ENCODE measurements at places on chromosomes 16 and 17. TPM values are rescaled to one million over a fixed set of nuclear protein-coding genes. Genes with fewer than 3 reads are reported as not detected.

Gene OTOA
- total RNA-seq, result not detected

Gene YBX2
- 0.28 TPM for total RNA-seq

Gene CAVIN1
- 385 TPM for total RNA-seq

Gene INCA1
- total RNA-seq, result 2.0 TPM

Gene TMEM220
- 9.3 TPM for total RNA-seq

Gene NRN1L
- total RNA-seq, result not detected

Gene HSD17B1
- 0.36 TPM for total RNA-seq

GRCh38 chr17:49585422-49586027 is 9.9 kb downstream of the NXPH3 start:
- DNase-seq, result peak; percentile 46
- H3K27ac ChIP-seq, result no peak overlapping the region
- no peaks in the 10 kb centered on the region for H3K36me3 ChIP-seq
- no peaks in the 10 kb centered on the region for H3K4me1 ChIP-seq
- no peak overlapping the region for H3K4me3 ChIP-seq

DNA sequence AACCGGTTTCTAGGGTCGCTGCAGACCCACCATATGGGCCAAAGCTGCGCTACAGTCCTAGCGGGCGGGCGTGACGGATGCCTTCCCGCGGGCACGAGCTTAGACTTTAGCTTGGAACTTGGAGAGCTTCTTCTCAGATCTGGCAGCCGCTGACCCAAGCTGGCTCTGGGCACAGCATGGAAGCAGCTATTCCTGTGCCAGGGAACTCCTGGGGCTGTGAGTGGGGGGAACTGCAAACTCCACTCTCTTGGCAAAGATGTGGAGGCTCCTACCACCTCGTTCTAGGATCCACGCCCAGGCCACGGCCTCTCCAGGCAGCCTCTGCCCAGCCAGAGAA is 8.8 kb downstream of the FAAP100 start:
- DNase-seq, result no peak
- H3K4me1 ChIP-seq, result no peaks in the 10 kb centered on the region
- no peaks in the 10 kb centered on the region for H3K27me3 ChIP-seq
- peaks cover 76% of the 10 kb centered on the region for H3K36me3 ChIP-seq
- no peak overlapping the region for H3K27ac ChIP-seq

GRCh38 chr17:60260540-60260939 is 110.8 kb downstream of the CA4 start:
- no peaks in the 10 kb centered on the region for H3K36me3 ChIP-seq
- H3K4me1 ChIP-seq, result no peaks in the 10 kb centered on the region
- no peak overlapping the region for H3K4me3 ChIP-seq
- H3K27ac ChIP-seq, result no peak overlapping the region
- no peaks in the 10 kb centered on the region for H3K27me3 ChIP-seq

DNA sequence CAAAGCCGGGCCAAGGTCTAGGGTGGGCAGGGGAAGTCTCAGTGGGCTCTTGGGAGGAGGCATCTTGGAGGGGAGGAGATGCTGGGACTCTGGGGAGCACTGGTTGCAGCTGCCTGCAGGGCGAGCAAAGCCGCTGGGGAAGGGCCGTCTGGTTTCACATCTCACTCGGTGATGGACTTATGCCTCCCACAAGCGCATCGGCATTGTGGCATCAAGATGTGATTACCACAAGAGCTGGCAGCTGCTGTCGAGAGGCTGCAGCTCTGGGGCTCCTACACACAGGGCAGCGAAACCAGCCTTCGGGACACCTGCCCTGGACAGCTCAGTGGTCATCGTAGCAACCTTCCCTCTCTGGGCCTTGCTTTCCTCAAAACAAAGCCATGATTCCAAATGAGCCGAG is 3.1 kb upstream of the KCNJ12 start:
- H3K4me1 ChIP-seq, result no peaks in the 10 kb centered on the region
- H3K4me3 ChIP-seq, result no peak overlapping the region
- H3K27ac ChIP-seq, result no peak overlapping the region

DNA sequence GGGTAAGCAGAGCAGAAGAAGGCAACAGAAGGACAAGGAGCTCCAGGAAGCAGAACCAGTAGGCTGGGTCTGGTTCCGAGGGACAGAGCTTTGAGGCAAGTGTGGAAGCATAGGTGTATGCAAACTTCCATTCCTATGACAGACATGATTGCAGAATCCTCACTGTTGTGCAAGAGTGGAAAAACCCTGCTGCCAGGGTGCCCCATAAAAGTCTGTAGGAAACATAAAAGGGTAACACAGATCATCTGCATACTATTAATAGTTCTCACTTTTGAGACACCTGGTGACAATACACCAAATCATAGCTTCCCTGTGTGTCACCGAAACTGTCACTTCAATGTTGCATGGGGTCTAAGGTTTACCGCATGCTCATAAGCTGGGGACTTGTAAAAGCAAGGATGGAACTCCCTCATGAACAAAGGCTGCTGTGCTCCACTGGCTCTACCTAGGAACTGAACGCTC is 39.7 kb downstream of the ARHGAP17 start:
- peaks cover 17% of the 10 kb centered on the region for H3K36me3 ChIP-seq
- no peaks in the 10 kb centered on the region for H3K27me3 ChIP-seq
- H3K4me1 ChIP-seq, result peaks cover 32% of the 10 kb centered on the region
- H3K27ac ChIP-seq, result no peak overlapping the region
- no peak for DNase-seq

- H3K27ac ChIP-seq, result no peak overlapping the region
- H3K4me1 ChIP-seq, result no peaks in the 10 kb centered on the region
- no peak for DNase-seq
- no peak overlapping the region for H3K4me3 ChIP-seq
- H3K27me3 ChIP-seq, result no peaks in the 10 kb centered on the region
These were observed 25.9 kb upstream of the NKD1 start for GRCh38 chr16:50522324-50522723.

- no peaks in the 10 kb centered on the region for H3K27me3 ChIP-seq
- no peaks in the 10 kb centered on the region for H3K36me3 ChIP-seq
- no peaks in the 10 kb centered on the region for H3K4me1 ChIP-seq
- H3K27ac ChIP-seq, result no peak overlapping the region
- H3K4me3 ChIP-seq, result no peak overlapping the region
These were observed 15.6 kb downstream of the PLEKHG4 start for GRCh38 chr16:67294938-67295361.

- no peaks in the 10 kb centered on the region for H3K27me3 ChIP-seq
- no peaks in the 10 kb centered on the region for H3K4me1 ChIP-seq
- H3K27ac ChIP-seq, result no peak overlapping the region
- no peaks in the 10 kb centered on the region for H3K36me3 ChIP-seq
- no peak overlapping the region for H3K4me3 ChIP-seq
- DNase-seq, result no peak
These were observed 20.4 kb downstream of the CA4 start for GRCh38 chr17:60169921-60170817.

- H3K36me3 ChIP-seq, result no peaks in the 10 kb centered on the region
- no peak overlapping the region for H3K4me3 ChIP-seq
- H3K27ac ChIP-seq, result no peak overlapping the region
- H3K27me3 ChIP-seq, result peaks cover 7% of the 10 kb centered on the region
These were observed 14.8 kb downstream of the ALOXE3 start for GRCh38 chr17:8103549-8103948.

DNA sequence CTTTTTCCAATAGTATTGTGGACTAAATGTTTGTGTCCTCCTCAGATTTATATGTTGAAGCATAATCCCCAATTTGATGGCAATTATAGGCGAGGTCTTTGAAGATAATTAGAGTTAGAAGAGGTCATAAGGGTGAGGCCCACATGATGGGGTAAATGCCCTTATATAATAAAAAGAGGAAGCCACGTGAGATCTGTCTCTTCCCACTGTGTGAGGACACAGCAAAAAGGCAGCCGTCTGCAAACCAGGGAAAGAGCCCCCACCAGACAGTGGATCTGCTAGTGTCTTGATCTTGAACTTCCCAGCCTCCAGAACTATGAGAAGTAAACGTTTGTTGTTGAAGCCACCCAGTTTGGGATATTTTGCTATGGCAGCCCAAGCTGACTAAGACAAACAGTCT is 76.0 kb downstream of the LYRM1 start:
- no peak overlapping the region for H3K4me3 ChIP-seq
- DNase-seq, result no peak
- no peaks in the 10 kb centered on the region for H3K36me3 ChIP-seq
- H3K4me1 ChIP-seq, result no peaks in the 10 kb centered on the region
- no peaks in the 10 kb centered on the region for H3K27me3 ChIP-seq

DNA sequence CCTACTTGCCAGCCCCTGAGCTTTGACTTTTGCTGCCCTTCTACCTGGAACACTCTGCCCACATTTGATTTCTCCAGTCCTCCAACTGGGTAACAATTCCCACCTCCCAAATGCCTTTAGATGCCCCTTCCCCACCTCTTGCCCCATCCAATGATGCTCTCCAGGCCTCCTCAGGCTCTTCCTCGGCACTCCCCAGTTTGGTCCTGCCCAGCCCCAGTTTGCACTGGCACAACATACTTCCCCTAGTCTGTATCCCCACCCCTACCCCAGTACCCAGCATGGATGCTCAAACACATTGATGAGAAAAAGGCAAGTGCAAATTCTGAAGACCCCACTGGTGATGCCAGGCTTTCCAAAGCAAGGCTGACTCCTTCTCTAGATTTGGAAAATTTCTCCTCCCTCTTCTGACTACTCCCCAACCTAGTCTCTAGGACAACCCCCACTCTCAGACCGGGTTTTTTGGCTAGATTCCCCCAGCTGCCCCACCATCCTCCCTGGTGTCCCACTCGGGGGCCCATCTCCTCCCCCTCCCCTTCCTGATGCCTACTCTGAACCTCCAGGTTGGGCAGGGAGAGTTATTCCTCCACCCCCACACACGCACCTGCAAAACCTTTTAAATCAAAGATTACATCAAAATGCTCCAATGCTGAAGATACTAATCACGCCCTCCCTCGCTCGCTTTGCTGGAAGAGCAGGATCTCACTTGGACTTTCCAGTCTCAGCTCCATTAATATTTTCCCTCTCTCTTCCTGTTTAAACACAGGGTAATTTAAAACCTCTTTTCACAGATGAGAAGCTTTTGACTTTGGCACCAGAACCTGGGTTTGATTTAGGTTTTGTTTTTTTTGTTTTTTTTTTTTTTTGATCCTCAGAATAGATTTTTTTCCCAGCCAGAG is 94.9 kb downstream of the TMEM132E start:
- peaks cover 3% of the 10 kb centered on the region for H3K27me3 ChIP-seq
- no peaks in the 10 kb centered on the region for H3K4me1 ChIP-seq
- H3K4me3 ChIP-seq, result no peak overlapping the region
- no peaks in the 10 kb centered on the region for H3K36me3 ChIP-seq
- DNase-seq, result no peak

GRCh38 chr16:78292844-78293380 is 193.5 kb downstream of the WWOX start:
- no peaks in the 10 kb centered on the region for H3K4me1 ChIP-seq
- H3K27me3 ChIP-seq, result no peaks in the 10 kb centered on the region
- H3K36me3 ChIP-seq, result no peaks in the 10 kb centered on the region
- DNase-seq, result no peak

DNA sequence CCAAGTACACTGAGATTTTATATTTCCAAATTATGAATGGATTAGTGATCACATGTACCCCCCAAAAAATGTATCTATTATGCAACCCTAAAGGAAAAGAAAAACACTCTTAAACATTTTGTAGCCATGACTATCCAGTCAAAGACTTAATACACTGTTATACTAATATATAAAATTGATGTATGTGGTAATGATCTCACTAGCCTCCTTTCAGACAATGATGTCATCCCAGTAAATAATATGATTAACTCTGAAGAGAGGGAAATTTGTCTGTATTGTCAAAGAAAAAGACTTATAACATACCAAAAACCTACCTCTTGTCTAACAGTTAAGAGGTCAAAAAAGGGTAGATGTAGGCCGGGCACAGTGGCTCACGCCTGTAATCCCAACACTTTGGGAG is 80.7 kb downstream of the USP32 start:
- H3K27ac ChIP-seq, result no peak overlapping the region
- no peaks in the 10 kb centered on the region for H3K27me3 ChIP-seq
- H3K4me1 ChIP-seq, result peaks cover 4% of the 10 kb centered on the region
- no peak for DNase-seq
- H3K4me3 ChIP-seq, result no peak overlapping the region

GRCh38 chr17:74738051-74738996 is 1.3 kb downstream of the RAB37 start:
- H3K36me3 ChIP-seq, result no peaks in the 10 kb centered on the region
- peaks cover 86% of the 10 kb centered on the region for H3K27me3 ChIP-seq
- H3K4me1 ChIP-seq, result peaks cover 16% of the 10 kb centered on the region
- H3K27ac ChIP-seq, result no peak overlapping the region
- no peak for DNase-seq

DNA sequence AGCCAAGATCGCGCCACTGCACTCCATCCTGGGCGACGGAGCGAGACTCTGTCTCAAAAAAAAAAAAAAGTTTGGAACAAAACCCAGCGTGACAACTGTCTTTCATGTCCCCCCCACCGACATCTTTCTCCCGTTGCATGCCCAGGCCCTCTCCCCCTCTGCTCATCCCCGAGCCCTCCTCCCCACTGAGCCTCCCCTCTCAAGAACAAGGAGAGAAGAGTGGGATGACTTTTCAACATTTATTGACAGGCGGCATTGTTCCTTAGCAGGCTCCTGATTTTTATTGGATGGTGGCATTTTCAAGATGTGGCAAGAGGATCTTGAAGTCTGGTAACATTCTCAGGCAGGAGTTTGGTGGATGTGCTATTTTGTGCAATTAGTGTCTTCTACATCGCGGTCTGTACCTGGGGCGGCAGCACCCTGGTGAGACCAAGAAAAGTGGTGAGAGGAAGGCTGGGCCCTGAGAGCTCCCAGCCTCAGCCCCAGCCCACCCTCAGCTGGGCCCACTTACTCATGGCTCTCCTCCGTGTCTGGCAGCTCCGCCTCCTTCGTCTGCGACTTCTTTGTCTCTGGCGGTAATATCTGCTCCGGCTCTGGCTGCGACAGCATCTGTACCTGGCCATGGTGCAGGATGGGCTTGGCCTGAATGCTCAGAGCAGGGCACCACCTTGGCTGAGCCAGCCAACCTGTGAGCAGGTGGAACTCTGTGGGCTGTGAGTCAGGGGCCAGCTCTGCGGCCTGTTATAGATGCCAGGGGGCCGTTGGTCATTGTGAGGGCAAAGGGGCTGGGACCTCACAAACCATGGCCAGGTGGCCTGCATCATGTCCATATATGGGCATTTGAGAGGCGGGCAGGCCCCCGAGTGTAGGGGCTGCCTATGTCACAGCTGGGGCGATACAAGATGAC is at the start of gene PRM1:
TSS of gene PRM1 (minus strand) at position 715 of the 907 bp plus-strand sequence. CDS start at position 623, 92 bp downstream.
- H3K4me3 ChIP-seq, result no peak within 1 kb of the TSS
- DNase-seq, result no peak
- no peaks in the 10 kb centered on the region for H3K4me1 ChIP-seq
- no peaks in the 10 kb centered on the region for H3K27me3 ChIP-seq
- H3K27ac ChIP-seq, result no peak within 1 kb of the TSS
- no peaks in the 10 kb centered on the region for H3K36me3 ChIP-seq

DNA sequence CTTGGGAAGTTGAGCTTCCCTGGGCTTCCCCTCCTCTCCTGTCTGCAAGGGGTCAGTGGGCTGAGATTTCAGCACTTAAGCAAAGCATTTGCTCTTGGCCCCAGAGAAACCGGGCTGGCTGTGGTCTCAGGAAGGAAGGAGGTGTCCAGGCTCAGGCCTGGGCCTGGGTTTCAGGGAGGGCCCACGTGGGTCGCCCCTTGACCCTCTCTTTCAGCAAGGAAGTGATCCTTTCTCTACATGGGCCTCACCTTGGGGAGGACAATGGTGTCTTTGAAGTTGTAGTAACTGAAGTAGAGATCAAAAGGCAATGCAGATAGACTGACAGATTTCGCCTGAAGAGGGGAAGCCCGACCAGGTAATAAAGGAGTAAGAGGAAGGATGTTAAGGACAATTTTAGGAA is 2.7 kb downstream of the NOD2 start:
- H3K4me3 ChIP-seq, result no peak overlapping the region
- no peaks in the 10 kb centered on the region for H3K27me3 ChIP-seq
- peak overlapping the region; percentile 46 for H3K27ac ChIP-seq

GRCh38 chr16:77353587-77354263 is 81.1 kb downstream of the ADAMTS18 start:
- no peaks in the 10 kb centered on the region for H3K27me3 ChIP-seq
- peaks cover 12% of the 10 kb centered on the region for H3K4me1 ChIP-seq
- H3K4me3 ChIP-seq, result no peak overlapping the region
- H3K27ac ChIP-seq, result no peak overlapping the region

- no peaks in the 10 kb centered on the region for H3K27me3 ChIP-seq
- H3K36me3 ChIP-seq, result peaks cover 17% of the 10 kb centered on the region
- no peak for DNase-seq
These were observed 1.1 kb downstream of the CCP110 start for GRCh38 chr16:19524616-19525384.
